ENCODE measurements at places on chromosomes 7 and 10.

DNA sequence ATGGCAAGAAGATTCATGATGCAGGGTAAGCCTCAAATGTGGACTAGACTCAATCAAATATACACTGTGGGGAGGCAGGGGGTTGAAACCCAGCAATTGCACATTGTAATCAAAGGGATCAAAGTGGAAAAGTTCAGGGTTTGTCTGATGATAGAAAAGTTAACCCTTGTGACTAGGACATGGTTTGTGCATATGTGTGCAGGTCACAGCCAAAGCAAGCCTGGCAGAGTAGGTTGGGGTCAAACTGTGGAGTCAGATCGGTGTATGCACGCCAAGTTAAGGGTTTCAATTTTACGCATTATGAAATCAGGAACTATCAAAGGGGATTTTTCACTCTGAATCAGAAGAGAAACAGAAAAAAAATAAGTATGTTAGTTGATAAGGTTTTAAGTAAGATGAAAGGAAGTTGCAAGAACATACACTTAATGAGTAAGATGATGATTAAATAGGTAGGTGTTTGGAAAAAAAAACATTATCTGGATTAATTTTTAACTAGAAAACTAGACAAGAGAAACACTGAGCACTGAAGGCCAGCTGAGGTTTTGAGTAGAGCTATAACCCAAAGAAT lies 188.3 kb downstream of the DGKB start:
- DNase-seq = no peak

DNA sequence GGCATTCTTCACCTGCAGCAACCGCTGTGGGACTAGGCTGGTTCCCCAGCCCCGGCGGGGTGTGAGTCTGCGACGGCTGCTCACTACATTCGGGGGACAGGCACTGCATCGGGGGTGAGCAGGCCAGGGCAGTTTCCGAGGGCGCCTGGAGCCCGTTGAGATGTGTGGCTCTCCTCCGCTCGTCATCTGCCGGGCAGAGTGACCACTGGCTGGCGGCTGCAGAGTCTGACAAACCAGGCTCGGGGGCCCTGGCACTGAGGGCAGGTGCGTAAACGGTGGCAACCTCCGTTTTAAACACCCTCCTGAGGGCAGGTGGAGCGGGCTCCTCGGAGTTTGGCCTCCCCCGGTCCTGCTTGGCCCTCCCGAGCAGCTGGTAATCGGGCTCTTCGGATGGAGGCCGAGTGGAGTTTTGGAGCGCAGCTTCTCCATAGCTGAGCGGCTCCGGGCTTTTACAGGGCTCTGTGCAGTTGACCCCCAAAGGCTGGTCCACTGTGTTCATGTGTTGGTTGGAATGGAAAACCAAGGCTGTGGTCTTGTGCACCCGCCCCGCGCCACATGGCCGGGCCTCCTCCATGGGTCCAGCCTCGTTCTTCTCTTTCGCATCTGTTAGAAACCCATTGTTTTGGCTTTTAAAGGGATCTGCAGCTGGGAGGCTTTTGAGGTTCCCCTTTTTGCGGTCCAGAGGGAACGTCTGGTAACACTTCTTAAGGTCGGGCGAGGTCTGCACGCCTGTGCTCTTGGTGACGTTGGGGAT lies 20.9 kb downstream of the INSYN2A start:
- no peak for DNase-seq

- no peak for DNase-seq
Measured at GRCh38 chr7:18353339-18353738, 142.2 kb upstream of the HDAC9 start.

DNA sequence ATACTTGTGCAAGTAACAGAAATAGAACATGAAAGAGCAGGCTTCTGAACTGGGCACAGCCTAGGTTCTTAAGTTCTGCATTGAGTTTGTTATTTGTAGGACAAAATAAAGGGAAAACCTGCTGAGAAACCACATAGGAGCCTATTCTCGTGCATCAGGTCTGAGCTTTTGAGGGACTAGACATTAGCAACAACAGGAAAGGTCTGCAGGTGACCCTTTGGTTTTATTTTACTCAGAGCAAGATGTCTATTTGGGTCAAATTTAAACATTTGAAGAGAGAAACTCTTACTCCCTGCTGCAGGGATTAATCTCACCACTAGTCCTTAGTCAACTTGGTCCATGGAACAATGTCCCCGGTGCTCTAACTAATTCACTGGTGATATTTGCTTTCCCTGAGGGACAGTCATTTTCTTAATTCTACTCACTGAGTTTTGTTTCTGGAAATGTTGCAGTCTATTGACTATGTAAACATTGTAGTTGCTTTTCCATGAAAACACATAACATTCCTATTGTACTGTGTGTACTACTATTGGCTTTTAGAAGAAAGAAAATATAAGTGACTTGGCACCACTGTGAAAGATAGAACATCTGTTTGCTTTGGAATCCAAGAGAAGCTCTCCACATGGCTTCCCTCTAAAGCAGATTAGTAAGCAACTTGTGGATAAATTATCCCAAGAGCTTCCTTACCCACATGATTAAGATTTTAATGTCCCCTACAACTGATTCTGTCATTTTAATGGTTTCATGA lies 108.2 kb downstream of the CHRM2 start:
- DNase-seq = no peak

GRCh38 chr10:126321440-126321839 lies 66.8 kb downstream of the ADAM12 start:
- no peak for DNase-seq

DNA sequence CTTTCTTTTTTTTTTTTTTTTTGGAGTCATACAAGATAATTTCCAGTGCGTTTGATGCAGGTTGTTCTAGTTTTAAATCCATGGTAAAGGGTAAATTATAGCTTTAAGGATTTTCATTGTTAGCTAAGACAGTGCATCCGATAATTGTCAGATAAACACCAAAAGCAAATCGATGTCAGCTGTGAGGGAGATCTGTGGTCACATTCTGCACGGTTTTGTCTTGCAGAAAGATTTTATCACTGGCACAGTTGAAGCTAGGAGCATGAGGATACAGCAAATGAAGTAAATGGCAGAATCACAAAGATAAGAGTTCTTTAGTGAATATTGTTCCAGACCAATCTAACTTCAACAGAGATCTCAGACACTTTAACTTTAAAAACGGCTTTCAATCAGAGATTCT lies 648.8 kb upstream of the COBL start:
- no peak for DNase-seq

DNA sequence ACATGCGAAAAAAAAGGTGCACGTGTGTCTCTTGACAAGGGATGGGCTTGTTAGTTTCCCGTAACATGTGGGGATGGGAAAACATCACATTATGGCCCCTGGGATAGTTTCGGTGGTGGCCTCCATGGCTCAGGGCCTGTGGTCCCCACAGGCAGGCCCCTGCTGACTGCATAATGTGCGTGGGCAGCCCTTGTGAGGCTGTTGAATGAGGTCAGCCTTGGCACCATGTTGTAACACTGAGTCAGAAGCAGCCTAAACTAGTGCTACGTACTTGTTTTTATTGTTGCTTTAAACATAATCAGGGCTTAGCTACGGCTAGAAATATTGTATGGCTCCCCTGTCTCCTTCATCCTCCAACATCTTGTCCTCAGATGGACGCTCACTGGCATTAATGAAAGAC lies 80.6 kb downstream of the BEND7 start:
- no peak for DNase-seq

DNA sequence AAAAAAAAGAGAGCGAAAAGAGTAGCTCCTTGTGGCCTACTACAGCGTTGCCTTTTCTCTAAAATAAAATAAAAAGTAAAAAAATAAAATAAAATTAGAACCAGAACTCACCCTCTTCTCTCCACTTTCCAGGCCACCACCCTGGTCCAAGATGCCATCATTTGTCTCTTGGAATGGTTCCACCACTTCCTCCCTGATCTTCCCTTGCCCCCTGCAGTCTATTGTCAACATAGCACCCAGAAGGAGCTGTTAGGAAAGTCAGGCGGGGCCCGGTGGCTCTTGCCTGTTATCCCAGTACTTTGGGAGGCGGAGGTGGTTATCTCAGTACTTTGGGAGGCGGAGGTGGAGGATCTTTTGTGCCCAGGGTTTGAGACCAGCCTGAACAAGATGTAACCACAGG lies 7.6 kb upstream of the GRID2IP start:
- DNase-seq = no peak

GRCh38 chr10:10256860-10257259 lies 760.8 kb upstream of the CELF2 start:
- DNase-seq = no peak

GRCh38 chr7:47379629-47380324 lies 202.1 kb downstream of the TNS3 start:
- DNase-seq = no peak

Data from stimulated activated CD8-positive, alpha-beta memory T cell treated with anti-CD3 and anti-CD28 coated beads, Interleukin-7, amount 100 ng/mL, for 1 hour (primary cell).